ENCODE measurements at places on chromosomes 5 and 9. TPM values are rescaled to one million over a fixed set of nuclear protein-coding genes. Genes with fewer than 3 reads are reported as not detected.

- no peak for DNase-seq
These were observed 179.0 kb downstream of the YTHDC2 start for GRCh38 chr5:113692466-113692865.

DNA sequence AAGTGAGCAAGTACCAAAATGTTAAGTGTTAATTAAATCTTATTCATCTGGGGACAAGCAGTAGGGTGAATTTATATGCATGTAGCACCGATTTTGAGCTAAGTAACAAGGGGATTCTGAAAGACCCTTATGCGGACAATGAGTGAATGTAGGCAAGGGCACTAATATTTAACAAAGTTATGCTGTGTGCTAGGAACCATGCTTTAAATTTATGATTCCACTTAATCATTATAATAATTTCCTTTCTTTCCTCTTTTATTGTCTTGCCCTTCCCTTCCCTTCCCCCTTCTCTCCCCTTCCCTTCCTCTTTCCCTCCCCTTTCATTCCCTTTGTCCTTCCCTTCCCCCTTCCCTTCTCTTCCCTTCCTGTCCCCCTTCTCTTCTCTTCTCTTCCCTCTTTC is 25.7 kb upstream of the TNC start:
- no peak for DNase-seq

- no peak for DNase-seq
These were observed 4.2 kb upstream of the RASGEF1C start for GRCh38 chr5:180213256-180213600.

DNA sequence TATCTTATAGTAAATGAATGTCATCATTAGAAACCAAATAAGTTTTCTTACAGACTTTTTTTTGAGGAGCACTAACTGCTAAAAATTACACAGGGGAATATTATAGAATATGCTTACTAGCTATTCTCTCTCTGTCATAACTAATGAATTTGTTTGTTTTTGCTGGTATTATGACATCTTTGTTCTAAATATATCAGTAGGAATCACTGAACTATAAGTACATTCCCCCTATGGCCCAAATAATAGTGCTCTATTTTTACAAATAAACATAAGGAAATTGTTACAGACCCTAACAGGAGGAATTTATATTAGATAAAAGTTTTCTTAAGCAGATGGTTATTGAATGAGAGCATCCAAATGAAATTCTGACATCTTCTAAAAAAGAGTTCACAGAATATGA is 83.0 kb upstream of the RIOK2 start:
- DNase-seq: no peak

GRCh38 chr5:72494623-72495124 is 12.5 kb downstream of the ZNF366 start:
- no peak for DNase-seq

- no peak for DNase-seq
These were observed 39.5 kb upstream of the MAMDC2 start for GRCh38 chr9:70003901-70004714.

- no peak for DNase-seq
These were observed 167.6 kb upstream of the OTULINL start for GRCh38 chr5:14414007-14414406.

PCDHGA7 gene
- polyA plus RNA-seq: 0.69 TPM

NMUR2 gene
- 0.75 TPM for polyA plus RNA-seq

All from large intestine (tissue), 12 donors.